Midbrain (tissue), 1 donor: ENCODE measurements at places on chromosomes 1 and 21.
A peak's percentile ranks its signal among the peaks of the same experiment; 100 is the strongest.

- DNase-seq, result no peak
Observed at GRCh38 chr1:161324020-161324419, 9.8 kb downstream of the SDHC start.

- DNase-seq, result no peak
Observed at GRCh38 chr1:8363186-8363766, 45.4 kb downstream of the SLC45A1 start.

DNA sequence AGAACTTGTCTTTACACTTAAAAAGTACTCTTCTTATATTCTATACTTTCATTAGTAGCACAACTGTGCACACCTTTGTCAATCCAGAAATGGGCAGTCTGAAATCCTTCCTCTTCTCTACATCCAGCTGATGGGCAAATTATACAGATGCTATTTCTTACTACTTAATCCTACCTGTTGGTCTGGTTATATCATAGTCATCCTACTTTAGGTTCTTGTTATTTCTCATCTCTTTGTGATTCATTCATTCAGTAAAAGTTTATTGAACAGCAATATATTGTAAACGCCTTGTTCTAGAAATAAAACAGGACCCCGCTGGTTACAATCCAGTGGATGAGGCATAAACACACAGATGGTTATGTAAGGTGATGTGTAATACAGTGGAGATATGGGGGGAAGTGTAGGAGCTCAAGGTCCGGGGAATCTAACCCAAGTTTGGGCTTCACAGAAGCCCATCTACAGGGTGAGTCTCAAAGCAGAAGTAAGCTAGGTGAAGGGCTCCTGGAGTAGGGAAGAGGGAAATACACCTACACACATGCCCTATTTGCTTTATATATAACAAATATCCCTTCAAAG, 11.8 kb upstream of the FUBP1 start:
- DNase-seq, result no peak

- DNase-seq, result no peak
Observed at GRCh38 chr21:15430023-15430422, 299.8 kb upstream of the USP25 start.

GRCh38 chr1:243658594-243659105, 191.4 kb downstream of the AKT3 start:
- DNase-seq, result no peak

DNA sequence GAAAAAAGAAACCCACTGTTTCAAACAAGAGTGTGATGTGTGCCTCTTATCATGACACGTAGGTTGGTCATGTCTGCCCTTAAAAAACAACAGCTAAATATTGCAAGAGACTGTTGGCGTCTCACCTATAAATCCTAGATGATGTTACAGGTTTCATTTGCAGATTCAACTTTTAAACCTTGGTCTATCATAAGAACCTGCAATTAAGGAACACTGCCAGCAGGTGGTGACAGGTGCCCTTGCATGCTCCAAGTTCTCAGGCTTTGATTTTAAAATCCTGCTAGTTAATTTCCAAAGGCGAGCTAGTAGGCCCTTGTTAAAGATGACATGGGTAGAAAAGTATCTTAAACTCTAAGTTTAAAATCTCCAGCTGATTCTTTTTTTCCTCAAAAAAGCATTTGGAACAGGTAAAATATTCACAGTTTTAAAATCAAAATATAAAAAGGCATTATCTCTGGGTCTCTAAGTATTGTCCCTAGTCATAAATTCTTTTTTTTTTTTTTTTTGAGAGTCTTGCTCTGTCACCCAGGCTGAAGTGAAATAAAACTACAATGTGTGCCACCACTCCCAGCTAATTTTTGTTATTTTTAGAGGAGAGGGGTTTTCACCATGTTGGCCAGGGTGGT, 39.1 kb downstream of the CLSTN1 start:
- no peak for DNase-seq

DNA sequence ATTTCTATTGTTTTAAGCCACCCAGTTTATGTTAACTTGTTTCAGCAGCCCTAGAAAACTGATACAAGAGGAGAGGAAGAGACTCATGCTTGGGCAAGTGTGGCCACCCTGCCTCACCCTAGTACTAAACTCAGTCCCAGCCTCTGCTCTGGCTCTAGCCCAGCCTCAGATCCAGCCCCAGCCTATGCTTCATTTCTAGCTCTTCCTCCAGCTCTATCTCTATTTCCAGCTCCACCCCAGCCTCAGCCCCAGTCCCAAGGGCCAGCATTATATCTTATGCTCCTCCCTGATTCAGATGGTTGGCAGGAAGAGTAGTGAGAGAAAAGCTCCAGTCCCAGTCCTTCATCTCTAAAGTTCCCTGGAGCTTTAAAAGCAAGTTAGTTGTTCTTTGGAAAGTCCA, 535.5 kb downstream of the PTPRC start:
- no peak for DNase-seq

DNA sequence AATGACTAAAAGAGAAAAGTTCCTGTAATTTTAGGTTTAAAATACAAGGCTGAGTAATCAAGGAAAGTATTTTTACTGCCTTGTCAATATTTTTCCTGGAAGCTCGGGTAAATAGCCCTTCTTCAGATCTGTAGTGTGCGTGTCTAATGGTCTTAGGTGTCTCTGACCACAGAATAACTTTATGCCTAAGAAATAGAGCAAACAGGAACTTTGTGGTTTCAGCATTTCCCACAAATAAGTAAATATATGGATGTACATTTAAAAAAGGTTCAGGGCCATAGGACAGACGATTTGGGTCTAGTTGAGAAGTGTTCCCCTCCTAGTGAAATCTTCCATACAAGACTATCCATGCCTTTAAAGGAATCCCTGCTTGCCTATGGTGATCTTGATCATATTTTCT, 107.0 kb downstream of the ZC3H11B start:
- DNase-seq, result no peak

DNA sequence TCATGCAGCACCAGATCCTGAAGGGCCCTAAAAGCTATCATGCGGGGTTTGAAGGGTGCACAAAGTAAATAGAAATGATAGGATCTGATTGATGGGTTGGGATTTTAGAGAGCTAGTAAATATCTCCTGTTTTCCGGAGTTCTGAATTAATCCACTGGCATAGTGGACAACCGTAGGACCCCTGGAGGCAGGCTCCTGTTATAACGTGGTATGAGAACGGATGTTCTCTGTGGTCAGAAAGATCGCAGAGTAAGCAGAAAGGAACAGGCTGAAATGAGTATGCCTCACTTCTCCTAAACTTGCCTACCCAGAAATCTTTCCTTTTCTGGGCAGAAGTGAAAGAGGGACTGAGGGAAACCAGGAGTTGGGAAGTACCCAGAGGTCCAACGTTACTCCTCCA, 470.8 kb downstream of the AJAP1 start:
- DNase-seq, result no peak

- DNase-seq, result no peak
Observed at GRCh38 chr1:179026813-179027669, 1.3 kb downstream of the FAM20B start.

DNA sequence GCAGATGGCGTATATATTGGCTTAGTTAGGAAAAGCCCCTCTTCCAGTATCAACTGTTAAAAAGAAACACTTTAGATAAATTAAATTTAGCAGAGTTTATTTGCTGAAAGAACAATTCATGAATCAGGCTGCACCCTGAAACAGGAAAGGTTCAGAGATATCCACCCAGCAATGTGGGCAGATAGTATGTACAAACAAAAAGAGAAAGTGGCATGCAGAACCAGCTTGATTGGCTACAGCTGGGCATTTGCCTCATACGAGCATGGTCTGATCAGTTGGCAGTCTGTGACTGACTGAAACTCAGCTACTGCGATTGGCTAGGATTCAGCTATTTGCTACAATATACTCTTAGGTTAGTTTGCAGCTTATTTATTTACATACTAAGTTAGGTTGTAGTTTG, 98.2 kb downstream of the ZC3H11B start:
- no peak for DNase-seq

- DNase-seq, result no peak
Observed at GRCh38 chr21:31429506-31429905, 85.4 kb upstream of the TIAM1 start.

DNA sequence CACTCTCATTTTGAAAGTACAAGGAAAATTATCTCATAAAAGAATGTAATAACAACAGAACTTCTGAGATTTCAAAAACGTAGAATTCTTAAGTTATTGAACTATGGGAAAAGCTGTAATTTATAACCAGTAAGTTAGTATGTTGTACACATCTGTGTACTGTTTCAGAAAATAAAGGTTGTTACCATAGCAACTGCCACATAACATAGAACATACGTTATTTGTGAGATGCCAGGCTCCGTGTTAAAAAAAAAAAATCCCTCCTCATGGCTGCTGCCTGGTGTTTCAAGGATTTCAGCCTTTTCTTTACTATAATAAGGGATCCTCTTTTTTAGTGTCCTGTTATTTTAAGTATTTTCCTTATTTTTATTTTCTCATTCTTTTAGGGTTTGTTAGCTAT, 79.5 kb downstream of the RWDD3 start:
- no peak for DNase-seq

- peak; percentile 76 for DNase-seq
Observed at GRCh38 chr21:36803051-36803645, 104.2 kb downstream of the SIM2 start.

GRCh38 chr1:175679981-175680652, 63.3 kb downstream of the TNR start:
- DNase-seq, result peak; percentile 86

DNA sequence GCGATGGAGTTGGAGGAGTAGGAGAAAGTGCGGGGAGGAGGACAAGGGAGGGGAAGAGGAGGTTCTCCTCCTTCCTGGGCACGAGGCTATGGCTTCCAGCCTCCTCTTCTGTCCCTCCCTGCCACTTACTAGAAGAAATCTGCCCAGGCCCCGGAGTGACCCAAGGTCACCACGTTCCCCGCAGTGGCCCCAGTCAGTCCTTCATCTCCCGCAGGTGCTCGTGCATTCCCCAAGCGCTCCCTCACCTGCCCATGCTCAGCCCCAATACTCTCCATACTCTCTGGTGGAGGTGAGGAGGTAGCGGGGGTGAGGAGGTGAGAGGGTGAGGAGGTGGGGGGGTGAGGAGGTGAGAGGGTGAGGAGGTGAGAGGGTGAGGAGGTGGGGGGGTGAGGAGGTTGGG, 85.4 kb downstream of the CCDC185 start:
- no peak for DNase-seq

- DNase-seq, result no peak
Observed at GRCh38 chr1:222798116-222798515, 16.7 kb upstream of the DISP1 start.

- DNase-seq, result no peak
Observed at GRCh38 chr1:171917331-171917730, 76.0 kb downstream of the DNM3 start.

DNA sequence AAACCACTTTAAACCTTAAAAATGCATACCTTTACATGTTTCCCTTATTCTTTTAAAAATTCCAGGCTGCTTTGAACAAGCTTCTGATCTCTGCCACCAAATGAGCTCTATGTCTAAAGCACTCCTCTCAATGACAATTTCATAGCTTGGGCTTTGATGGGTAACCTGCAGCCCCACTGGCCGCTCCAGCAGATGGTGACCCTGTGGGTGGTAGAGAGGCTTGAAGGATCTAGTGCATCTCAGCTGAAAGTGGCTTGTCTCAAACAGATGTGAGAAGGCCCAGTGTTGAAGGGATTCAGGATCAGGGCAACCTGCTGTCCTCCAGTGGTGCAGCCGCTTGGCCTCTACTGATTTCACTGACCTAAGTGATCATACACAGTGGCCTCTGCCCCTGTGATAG, 84.7 kb upstream of the IRF2BP2 start:
- DNase-seq, result no peak

GRCh38 chr1:150512846-150513245, 2.7 kb upstream of the FALEC start:
- no peak for DNase-seq

- DNase-seq, result no peak
Observed at GRCh38 chr1:230356190-230356589, 69.9 kb downstream of the PGBD5 start.

DNA sequence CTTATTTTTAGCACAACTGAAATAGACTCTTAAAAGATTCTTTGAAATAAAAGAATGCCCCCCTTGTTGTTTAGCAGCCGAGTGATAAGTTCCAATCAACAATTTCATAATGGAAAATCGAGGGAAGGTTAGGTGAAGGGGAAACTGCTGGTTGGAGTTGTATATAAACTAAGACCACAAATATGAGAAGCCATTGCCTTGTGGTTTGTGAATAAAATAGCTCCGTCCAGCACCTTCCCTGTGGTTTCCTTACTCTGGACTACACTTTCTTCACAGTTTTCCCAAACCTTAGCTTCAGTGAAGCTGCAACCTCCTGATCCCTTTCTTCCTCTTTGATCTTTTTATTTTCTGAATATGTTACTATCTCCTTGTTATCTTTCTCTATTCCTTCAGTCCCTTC, 6.7 kb upstream of the RAB3GAP2 start:
- DNase-seq, result no peak

GRCh38 chr1:188986745-188987417, 1490.8 kb downstream of the BRINP3 start:
- no peak for DNase-seq

DNA sequence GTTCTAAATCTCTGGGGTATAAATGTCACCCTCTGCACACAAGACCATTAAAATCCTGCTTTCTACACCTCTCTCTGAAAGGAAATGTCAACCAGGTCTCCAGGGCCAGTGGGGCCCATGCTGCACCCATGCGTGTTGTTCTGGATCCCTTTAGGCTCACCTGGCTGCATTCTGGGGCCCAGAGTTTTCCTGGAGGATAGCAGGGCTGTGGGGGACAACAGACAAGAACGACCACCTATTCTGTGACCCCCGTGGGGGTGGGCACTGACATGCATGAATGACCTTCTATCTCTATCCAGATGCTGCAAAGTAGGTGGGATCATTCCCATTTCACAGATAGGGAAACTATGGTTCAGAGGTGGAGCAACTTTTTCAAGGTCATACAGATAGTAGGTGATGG, 41.6 kb downstream of the TNNT2 start:
- no peak for DNase-seq

DNA sequence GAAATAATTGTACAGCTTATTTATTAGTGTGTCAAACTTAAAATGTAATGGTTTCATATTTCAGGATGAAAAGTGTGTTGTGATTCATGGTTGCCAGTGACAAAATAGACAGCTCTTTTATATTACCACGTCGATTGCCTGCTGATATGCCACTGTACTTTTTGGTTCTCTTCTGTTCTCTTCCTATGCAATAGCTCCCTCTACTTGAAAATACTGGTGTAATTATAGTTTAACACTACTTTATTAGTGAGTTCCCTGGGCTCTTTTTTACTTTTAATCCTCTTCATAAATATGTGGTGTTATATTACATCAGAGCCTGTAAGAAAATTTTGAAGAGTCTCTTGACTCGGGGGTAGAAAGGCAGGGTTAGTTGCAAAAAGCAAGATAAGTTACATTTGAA, 111.3 kb downstream of the PATJ start:
- peak; percentile 14 for DNase-seq

GRCh38 chr1:154856544-154856943, 13.5 kb downstream of the KCNN3 start:
- no peak for DNase-seq

- no peak for DNase-seq
Observed at GRCh38 chr1:162305969-162306368, 70.7 kb downstream of the SPATA46 start.
